Posterior vena cava (tissue), 2 donors: ENCODE measurements at places on chromosomes 7 and 10. TPM values are rescaled to one million over a fixed set of nuclear protein-coding genes. Genes with fewer than 3 reads are reported as not detected.

GRCh38 chr7:104943502-104944343, 70.3 kb upstream of the KMT2E start:
- no peak for DNase-seq

DNA sequence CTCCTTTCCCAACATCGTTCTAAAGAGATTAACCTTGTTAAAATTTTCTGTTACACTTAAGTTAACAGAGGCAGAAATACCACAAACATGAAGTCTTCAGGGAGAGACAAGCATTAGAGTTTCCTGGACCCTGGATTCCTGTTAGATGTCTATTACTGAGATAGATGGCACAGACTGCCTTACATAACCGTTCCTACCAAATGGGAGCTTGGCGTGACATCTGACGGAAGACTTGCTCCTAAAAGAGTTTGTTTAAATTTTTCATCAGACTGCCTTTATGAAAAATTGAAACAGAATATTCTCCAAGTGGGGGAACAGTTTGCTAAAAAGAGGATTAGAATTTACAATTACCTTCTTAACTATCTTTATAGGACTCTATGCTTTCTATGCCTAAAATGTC, 22.7 kb downstream of the ANK3 start:
- no peak for DNase-seq

DNA sequence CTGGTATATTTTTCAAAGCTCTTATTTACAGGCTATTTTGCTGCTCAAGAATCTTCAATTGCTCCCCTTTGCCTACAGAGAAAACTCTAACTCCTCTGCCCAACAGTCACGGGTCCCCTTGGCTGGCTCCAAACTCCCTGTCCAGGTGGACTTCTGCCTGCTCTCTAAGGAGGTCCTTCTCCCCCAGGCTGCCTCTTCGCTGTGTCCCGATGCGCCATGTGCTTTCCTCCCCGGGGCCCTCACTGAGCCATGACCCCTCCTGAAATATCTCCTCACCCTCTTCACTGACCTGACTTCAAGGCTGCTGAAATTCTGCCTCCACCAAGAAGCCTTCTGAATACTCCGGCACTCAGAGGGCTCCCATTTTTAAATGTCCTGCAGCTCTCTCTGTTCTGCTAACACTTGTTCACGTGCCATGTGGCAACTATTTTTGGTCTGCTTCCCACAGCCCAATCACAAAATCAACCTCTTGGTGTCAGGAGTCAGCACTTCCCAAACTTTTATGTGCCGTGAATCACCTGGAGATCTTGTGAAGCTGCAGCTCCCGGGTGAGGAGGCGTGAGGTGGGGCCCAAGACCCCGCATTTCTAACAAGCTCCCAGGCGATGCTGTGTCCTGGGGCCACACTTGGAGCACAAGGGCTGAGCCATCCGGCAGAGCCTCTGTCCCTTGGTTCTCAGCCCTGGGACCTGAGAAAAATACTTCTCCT, 85.7 kb upstream of the COL13A1 start:
- peak; percentile 34 for DNase-seq

DNA sequence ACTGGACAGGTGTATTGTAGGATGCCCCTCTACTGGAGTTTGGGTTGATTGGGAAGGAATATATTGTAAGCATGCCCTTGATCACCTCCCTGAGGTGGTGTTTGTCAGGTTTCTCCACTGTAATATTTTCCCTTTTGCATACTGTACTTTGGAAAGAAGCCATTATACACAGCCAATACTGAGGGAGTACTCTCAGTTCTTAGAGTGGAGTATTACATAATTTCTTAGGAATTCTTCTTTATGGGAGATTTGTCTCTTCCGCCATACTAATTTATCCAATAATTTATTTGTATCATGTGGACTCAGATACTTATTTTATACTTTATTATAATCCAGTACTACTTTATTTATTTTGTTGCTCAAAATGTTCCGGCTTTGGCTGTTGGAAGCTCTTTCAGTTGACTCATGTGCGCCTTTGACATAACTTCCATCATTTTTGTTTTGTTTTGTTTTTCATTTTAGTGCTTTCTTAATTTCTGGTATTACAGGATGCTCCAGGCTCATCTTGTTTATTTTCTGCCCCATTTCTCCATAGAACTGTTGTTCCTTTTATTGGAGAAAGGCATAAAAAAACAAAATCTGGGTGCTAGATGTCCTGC, 29.7 kb downstream of the MKLN1 start:
- DNase-seq: no peak

DNA sequence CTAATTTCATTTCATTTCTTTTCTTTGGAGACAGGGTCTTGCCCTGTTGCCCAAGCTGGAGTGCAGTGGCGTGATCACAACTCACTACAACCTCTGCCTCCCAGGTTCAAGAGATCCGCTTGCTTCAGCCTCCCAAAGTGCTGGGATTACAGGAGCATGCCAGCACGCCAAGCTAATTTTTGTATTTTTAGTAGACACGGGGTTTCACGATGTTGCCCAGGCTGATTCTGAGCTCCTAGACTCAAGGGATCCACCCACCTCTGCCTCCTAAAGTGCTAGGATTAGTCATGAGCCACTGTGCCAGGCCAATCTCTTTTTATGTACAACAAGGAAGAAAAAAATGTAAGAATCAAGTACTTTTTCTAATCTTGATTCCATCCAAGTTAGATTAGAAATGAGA, 10.7 kb upstream of the KMT2E start:
- DNase-seq: no peak

- no peak for DNase-seq
Observed at GRCh38 chr7:74231232-74231590, 21.4 kb downstream of the LAT2 start.

DNA sequence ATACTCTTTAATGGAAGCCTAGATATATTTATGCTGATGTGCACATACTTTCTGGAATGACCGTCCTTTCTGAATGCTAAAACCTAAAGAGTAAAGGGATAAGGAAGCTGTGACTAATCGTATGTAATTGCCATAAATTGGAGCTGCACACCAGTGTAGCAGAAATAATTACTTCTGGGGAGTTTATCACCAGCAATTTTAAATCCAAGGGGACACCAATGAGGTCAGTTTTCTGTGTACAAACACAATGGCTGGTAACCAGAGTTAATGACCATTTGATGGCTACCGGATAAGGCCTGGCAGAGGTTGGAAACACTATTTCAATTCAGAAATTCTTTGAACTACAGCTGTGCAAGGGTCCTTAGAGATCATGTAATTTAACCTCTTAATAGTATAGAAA, 670.1 kb downstream of the REEP3 start:
- DNase-seq: no peak

SLC13A1 gene
- total RNA-seq: not detected

RBM20 gene
- 2.0 TPM for total RNA-seq
